ENCODE measurements at places on chromosomes 3 and 15. TPM values are rescaled to one million over a fixed set of nuclear protein-coding genes. Genes with fewer than 3 reads are reported as not detected.

- no peak for DNase-seq
Measured at GRCh38 chr3:102142379-102143060, 292.3 kb upstream of the ZPLD1 start.

DNA sequence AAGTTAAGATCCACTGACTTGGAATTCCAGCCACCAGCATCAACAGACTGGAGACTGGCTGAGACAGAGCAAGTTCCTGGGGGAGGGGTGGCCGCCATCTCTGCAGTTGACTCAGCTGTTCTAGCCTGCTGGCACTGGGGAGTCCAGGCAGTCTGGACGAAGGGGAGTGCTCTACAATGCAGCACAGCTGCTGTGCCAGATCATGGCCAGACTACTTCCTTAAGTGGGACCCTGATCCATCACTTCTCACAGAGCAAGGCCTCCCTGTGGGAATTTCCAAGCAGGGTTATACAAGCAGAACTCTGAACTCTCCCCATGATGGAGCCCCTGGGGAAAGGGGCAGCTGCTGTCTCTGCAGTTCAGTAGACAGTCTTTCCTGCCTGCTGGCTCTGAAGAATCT, 35.2 kb downstream of the PYGO1 start:
- DNase-seq = peak; percentile 83

- peak; percentile 79 for DNase-seq
Measured at GRCh38 chr3:146160321-146160963, 542 bp downstream of the PLOD2 start.

GRCh38 chr3:136955813-136956212, 2.0 kb upstream of the IL20RB start:
- no peak for DNase-seq

- no peak for DNase-seq
Measured at GRCh38 chr15:39502611-39503195, 78.2 kb upstream of the THBS1 start.

- no peak for DNase-seq
Measured at GRCh38 chr15:90097475-90097874, 4.8 kb downstream of the IDH2 start.

GRCh38 chr15:98375513-98376340, 272.6 kb upstream of the IGF1R start:
- DNase-seq = peak; percentile 55

DNA sequence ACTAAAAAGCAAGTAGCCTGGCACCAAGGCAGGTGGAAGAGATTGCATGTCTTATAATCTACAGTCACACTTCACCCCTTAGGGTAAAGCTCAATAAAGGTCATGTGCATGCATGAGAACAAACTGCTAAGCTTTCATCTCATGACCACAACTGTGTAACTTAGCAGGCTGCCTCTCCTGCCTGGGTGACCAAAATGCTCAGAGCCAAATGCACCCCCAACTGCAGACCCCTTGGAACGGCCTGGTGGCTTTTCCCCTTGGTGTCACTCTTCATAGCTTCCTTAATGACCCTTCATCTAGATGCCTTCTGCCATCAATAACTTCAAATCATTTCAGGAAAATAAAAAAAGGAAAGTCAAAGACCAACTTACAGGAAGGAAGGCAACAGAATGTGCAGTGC, 88.1 kb downstream of the ADAMTS17 start:
- DNase-seq = no peak

DNA sequence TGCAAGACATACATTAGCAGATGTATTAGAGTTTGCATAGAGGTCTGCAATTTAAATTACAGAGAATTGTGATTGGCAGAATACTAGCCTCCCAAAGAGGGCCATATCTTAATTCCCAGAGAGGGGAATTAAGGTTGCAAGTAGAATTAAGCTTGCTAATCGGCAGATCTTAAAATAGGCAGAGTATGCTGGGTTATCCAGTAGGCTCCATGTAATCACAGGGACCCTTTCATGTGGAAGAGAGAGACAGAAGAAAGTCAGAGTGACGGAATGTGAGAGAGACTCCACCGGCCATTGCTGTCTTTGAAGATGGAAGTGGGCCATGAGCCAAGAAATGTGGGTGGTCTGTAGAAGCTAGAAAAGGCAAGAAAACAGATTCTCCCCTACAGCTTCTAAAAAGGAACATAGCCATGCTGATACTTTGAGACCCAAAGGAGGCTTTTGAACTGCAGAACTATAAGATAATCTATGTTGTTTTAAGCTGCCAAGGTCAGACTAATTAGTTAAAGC, 38.8 kb downstream of the IMPG2 start:
- no peak for DNase-seq

DNA sequence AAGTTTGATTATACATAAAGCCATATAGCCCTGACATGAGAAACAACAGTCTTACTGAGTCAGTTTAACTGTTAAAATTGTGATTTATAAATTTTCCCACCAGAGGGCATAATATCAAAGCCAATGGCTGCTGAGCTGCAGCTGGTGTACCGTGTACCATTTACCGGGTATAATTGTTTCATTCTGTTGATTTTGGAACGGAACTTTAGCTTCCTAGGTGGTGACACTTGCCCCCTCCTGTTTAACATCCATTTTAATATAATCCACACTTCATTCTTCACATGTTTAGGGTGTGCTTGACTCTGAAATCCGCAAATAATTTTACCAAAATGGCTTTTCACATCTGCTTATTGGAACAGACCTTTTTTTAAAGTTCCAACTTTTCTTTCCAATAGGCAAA, 72.8 kb downstream of the SLC9A9 start:
- no peak for DNase-seq

GRCh38 chr15:57138349-57138788, 219.9 kb downstream of the TCF12 start:
- no peak for DNase-seq

- peak; percentile 42 for DNase-seq
Measured at GRCh38 chr3:29329986-29330890, 49.4 kb downstream of the RBMS3 start.

- DNase-seq = no peak
Measured at GRCh38 chr15:34161329-34161963, 48.5 kb downstream of the KATNBL1 start.

GRCh38 chr15:74134387-74135027, 4.1 kb downstream of the ISLR2 start:
- DNase-seq = peak; percentile 81

MYRIP gene
- total RNA-seq = 7.1 TPM

COLQ gene
- 18.9 TPM for total RNA-seq

PROS1 gene
- total RNA-seq = 77.5 TPM

NDUFAF3 gene
- total RNA-seq = 188 TPM

PTH1R gene
- total RNA-seq = 9.3 TPM

CDCP1 gene
- total RNA-seq = 0.31 TPM

AGBL1 gene
- not detected for total RNA-seq
